SK-MEL-5 (cell line): ENCODE measurements at places on chromosomes 12 and 14. TPM values are rescaled to one million over a fixed set of nuclear protein-coding genes. Genes with fewer than 3 reads are reported as not detected.

DNA sequence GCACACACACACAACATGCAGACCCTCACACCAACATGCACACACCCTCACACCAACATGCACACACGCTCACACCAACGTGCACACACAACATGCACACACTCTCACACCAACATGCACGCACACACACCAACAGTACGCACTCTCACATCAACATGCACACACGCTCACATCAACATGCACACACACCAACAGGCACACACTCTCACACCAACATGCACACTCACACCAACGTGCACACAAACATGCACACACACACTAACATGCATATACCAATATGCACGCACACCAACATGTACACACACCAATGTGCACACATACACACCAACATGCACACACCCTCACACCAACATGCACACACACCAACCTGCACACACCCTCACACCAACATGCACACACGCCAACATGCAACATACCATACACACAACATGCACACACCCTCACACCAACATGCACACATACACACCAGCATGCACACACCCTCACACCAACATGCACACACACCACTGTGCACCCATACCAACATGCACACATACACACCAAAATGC lies 175.8 kb downstream of the KSR2 start:
- no peak for DNase-seq

GRCh38 chr14:102830474-102831045 lies 53.3 kb downstream of the TRAF3 start:
- no peak for DNase-seq

DNA sequence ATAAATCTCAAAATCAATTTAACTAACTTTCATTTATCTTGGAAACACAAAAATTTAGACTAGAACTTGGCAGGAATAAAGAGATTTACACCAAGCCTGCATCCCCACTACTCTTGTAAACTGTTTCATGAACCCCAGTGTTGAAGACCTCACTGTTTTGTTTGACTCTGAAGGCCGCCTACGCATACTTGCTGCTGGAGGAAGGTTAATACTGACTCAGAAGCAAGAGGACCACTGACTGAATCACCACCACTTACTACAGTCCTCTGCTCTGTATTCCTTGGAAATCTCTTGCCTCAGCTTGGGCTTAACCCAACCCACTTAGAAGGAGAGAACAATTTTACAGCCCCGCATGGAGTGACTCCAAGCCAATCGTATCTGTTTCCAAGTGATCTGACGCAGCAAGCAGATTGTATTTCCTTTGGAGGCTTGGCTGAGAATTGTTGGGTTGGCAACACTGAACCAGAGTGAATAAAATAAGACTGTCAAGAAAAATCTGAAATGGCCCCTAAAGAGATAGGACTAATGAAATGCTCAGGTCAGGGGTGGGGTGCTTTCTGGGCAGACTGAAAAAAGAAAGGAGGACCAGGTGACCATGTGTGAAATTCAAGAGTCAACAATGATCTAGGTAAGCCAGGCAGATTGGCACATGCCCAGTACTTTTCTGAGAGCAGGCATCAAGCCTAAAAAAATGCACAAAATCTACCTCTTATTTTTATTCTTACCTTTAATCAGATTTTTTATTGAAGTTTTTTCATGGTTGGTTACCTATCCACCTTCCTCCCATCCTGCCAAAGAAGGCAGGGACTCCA lies 248.6 kb downstream of the ZFP36L1 start:
- no peak for DNase-seq

GRCh38 chr14:23307687-23308644 lies 1.3 kb downstream of the BCL2L2 start:
- no peak for DNase-seq

- DNase-seq, result no peak
These were observed 5.1 kb downstream of the MBIP start for GRCh38 chr14:36315159-36315853.

GRCh38 chr12:92342574-92342973 lies 196.9 kb upstream of the BTG1 start:
- DNase-seq, result no peak

DNA sequence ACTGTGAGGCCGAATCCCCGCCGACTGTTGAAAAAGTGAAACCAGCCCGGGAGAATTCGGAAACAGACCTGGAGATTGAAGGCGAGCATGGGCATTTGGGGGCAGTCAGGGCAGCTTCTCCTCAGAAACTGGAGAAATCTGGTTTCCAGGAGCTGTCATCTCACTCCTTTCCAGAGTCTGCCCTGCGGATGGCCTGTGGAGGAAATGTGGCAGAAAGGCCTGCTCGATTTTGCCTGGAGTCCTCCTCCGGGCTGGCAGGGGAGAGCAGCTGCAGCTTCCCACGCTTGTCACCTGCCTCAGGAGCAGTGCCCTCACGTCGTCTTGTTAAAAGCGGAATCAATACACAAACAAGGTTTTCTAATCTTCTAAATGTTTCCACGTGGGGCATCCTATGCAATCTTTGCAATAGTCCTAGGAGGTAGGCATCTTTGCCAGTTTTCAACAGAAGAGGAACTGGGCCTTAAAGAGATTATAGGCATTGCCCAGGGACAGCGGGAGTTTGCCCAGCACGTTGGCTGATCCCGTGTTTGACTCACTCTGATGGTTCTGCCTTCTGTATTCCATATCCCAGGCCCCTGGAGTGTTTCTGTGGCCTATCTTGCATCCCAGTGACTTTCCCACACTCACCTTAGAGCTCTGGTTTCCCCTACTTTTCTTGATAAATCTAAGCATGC lies 2.3 kb downstream of the LRRC74A start:
- no peak for DNase-seq

GRCh38 chr14:59275668-59276067 lies 87.2 kb downstream of the DAAM1 start:
- DNase-seq, result peak; percentile 63

DNA sequence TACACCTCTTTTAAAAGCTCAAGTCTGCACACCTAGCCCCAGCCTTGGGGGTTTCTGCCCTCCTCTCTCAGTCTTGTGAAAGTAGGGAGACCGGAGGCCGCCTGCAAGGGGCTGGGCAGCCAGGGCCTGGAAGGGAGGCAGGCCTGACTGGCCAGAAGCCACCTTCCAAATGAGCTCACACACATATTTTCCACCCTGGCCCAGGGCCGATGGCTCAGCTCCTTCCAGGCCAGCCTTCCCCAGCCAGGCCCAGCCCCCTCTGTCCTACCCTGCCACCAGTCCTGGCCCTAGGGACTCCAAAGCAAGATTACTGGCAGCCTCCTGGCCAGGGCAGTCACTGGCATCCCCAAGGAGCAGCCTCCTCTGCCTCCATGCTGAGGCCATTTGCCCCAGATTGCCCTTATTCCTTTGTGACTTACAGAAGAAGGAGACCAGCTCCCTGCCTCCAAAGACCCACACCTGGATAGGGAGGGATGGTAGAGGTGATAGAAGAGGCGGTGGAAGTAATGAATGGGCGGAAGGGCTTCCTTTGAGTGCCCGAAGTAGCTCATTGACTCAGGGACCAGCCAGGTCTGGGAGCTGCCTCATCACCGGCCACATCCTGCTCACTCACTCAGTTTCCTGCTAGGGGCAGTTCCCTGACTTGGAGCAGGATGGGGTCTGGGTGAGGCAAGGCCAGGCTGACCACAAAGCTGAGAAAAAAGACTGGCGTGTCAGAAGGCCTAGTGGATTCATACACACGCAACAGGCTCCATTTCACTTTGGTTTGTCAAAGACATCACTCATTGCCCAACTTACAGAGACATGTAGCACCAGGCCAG lies 14.8 kb downstream of the MMP14 start:
- DNase-seq, result no peak

GRCh38 chr14:57462551-57462950 lies 31.1 kb downstream of the CCDC198 start:
- no peak for DNase-seq

- no peak for DNase-seq
These were observed 185.6 kb downstream of the DICER1 start for GRCh38 chr14:94971750-94972149.

The GPR84 gene
- 0.11 TPM in 1 of 2 replicates, not detected in the other for total RNA-seq

The TPPP2 gene
- not detected in 2 replicates for total RNA-seq

The RPS6KA5 gene
- total RNA-seq, result 3.7 and 4.3 TPM in 2 replicates

The KRT7 gene
- not detected in 2 replicates for total RNA-seq

The CLEC7A gene
- total RNA-seq, result not detected in 2 replicates

The LRP1 gene
- 4.2 and 6.4 TPM in 2 replicates for total RNA-seq

The SLC17A8 gene
- total RNA-seq, result 0.11 TPM in 1 of 2 replicates, not detected in the other
